ENCODE measurements at places on chromosomes 11 and 22. TPM values are rescaled to one million over a fixed set of nuclear protein-coding genes. Genes with fewer than 3 reads are reported as not detected.

MS4A12 gene
- total RNA-seq, result not detected

MYRF gene
- total RNA-seq, result under 0.01 TPM

PHOX2A gene
- total RNA-seq, result not detected

RPS25 gene
- total RNA-seq, result 474 TPM

CATSPER1 gene
- total RNA-seq, result not detected

PARVA gene
- 57.7 TPM for total RNA-seq

GRCh38 chr11:69603111-69603836, 37.7 kb upstream of the CCND1 start:
- DNase-seq, result no peak

DNA sequence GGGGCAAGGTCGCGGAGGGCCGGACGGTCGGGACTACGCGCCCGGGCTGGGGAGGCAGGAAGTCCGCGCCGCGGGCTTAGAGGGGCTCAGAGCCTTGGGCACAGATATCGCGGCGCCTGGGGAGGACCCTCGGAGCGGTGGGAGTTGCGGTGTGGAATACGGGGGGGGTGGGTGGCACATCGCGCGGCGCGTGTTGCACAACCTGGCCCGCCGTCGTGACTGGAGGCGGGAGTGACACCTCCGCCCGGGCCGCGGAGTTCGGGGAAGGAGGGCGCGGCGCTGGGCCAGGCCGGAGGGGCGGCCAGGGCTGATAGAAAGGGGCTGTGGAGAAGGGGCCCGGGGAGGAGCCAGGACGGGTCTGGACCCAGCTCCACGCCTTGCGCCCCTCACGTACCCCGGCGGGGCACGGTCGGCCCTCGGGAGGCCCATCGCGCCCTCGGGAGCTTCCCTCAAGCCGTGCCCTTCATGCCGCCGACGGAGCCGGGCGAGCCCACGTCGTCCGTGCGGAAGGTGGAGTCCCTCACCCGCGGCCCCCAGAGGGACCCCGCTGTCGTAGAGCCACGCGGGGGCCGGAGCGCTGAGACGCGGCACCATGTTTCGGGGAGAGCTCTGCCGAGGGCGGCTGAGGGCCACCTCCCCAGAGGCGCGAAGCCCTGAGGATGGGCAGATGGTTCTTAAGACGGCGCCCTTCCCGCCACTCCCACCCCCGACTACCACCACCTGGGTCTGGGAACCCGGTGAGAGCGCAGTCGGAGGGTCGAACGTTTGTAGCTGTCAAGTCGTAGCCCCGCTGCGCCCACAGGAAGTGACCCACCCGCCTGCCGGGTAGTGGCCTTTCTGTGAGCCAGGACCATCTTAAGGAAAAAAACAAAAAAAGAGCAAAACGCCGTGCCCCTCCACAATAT, 729 bp downstream of the IL17RA start:
- peak; percentile 21 for DNase-seq

- no peak for DNase-seq
Observed at GRCh38 chr22:25360891-25361645, 141.6 kb downstream of the CRYBB2 start.

GRCh38 chr22:45781459-45781858, 109.8 kb downstream of the ATXN10 start:
- DNase-seq, result no peak

DNA sequence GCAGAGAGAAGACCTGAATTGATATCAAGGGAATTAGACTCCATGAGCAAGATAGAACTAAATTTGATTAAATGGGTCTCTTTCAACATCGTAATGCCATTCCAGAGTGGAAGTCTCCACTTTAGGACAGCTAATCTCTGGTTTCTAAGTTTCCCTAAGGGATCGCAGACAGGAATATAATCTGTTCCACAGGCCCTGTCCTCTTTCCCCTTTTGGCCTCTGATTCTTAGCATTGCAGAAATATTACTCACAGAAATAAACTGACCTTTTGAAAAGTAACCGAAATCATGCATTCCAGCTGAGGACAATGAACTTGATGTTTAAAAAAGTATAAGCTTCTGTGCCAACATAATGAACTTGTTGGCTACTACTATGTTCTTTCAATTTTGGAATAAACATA, 227.8 kb downstream of the ETS1 start:
- DNase-seq, result no peak

DNA sequence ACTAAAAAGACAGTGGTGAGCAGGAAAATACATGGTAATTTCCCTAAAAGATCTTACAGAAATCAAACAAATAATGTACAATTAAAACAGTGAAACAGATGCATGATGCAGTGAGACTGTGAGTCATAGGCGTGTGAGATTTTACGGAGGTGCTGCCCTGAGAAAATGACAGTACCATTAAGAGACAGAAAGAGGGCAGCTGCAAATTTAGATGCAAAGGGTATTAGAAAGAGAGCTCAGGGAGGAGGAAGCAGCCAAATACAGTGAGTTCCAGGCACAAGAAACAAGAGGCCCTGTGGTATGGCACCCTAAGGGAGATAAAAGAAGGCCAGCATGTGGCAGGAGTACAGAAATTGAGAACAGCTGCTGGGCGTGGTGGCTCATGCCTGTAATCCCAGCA, 88.5 kb upstream of the FIBIN start:
- DNase-seq, result peak; percentile 81

DNA sequence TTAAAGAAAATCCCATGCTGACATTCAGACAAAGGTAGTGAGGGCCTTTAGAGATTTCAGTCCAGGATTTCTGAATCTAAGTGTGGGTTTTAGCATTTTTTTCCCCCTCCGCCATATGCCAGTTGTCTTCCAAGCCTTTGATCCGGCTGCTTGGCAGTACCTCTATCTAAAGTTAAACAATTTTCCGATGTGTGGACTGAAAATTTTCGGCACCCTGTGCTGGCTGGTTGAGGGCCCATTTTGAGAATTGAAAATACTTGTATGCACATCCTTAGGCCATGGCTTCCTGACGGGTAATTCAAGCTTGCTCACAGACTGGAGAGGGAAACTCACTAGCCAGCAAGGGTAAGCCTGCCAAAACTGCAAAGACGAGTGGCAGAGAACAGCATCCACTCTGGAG, 131.9 kb upstream of the NARS2 start:
- DNase-seq, result no peak

DNA sequence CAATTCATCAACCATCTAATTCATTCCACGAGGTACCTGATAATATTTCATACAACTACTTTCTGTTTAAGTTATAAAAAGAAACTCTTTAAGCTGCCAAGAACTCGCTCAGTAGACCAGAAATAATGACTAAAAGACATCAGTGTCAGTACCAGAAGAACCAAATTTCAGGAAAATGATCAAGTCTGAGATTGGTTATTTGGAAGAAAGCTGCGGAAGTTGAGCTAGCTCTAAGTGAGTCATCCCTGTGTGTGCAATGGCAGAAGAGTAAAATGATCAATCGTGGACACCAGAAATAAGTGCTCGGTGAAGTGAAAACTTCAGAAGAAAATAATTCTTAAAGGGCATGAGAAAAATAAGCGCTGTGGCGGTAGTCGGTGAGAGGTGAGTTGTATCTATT, 933.2 kb upstream of the CHORDC1 start:
- no peak for DNase-seq

GRCh38 chr22:50473855-50474671, 772 bp downstream of the SBF1 start:
- DNase-seq, result peak; percentile 47

DNA sequence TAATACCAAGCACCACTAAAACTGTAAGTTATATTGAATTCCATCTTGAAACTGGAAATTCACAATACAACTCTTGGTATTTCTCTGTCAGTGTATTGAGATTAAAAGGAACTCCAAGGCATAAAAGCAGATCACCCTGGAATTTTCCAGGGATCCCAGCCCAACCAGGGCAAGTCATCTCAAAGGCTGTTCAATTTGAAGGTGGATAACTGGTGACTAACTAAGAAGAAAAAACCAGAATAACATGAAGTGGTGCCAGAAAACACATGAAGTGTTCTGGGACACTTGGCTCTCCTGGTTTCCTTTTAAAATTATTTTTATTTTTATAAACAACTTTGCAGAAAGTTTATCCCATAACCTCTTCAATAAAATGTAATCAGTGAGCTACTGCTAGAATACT, 7.8 kb upstream of the BMAL1 start:
- peak; percentile 78 for DNase-seq

DNA sequence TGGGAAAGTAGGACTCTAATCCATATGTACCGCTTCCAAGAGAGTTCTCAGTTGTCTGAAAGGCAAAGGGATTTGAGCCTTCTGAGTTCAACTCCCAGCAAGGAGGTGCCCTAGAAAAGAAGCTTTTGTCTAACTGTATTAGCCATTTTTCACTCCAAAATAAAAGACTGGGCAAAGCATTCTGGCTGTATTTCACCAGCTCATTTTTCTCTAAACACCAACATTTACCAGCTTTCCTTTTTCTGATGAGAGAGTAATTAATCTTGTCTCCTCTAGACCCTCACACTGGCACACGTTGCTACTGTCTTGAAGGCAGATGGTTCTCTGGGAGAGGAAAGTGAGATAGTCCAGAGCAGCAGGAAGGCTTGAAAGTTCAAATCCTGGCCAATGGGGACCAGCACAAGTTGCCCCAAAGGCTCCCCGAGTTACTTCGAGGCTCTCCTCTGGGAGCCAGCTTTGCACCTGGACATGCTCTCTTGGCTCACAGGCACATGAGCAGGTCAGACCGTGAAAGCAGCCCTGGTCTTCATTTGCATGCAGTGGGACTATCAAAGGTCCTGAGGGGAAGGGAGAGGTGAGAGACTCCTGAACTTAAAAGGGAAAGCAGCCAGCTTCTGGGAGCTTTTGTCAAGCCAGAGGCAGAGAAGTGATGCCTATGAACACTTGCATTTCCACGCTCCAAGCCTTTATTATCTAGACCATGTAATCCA, 100.0 kb downstream of the NTM start:
- DNase-seq, result no peak

DNA sequence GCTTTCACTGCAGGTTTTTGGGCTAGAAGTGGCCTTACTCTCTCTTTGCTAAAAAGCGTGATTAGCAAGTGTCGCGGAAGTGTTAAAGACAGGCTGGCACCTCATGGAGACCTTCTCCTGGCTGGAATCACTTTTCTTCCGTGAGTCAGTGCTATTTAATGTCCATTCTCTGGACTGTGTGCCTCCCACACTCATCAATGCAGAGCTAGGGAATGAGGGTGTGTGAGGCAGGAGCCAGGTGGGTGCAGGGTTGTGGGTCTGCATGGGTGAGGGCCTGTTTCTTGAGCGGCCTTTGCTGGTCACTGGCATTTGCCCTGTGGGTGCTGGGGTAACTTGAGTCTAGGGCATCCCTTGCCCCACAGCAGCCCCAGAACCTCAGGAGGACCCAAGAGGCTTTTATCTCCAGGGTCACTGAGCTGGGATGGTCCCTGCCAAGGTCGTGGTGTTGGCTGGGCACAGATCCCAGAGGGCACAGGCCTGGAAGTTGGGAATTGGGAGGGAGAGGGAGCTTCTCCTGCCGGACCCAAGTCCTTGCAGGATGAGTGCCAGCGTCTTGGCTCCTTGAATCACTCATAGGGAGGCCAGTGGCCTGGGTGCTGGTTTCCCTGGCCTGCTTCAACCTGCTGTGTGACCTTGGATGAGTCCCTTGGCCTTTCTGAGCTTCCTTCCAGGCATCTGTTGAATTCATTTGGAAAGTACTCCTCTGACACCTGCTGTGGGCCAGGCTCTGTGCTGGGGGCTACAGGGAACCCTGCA, 30.0 kb downstream of the KIAA1671 start:
- no peak for DNase-seq

DNA sequence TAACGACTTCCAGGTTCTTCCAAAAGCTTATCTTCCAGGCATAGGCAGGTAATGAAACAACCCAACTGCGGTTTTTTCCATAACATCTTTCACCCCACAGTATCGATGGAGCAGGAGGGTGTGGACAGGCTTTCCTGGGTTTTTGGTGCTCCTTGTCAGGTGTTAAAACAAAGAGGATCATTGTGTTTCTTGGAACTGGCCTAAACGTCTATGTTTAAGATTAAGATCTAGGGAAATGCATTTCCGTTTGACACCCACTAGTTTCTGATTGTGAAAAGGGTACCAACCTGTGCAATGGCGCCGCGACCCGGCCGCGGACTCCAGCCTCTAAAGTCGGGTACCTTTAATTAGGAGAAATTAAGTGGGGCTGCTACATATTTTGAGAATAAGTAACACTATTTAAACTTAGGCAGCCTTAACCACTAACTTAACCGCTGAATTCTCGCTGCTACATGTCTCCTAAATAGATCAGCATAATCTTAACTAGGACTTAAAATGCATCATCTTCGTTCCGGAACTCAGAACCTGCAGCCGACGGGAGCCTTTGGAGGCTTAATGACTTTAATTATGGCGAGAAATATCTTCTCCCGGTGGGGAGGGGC, 31.5 kb downstream of the C22orf31 start:
- peak; percentile 94 for DNase-seq

GRCh38 chr22:17281440-17281841, 62.2 kb upstream of the ADA2 start:
- DNase-seq, result no peak

DNA sequence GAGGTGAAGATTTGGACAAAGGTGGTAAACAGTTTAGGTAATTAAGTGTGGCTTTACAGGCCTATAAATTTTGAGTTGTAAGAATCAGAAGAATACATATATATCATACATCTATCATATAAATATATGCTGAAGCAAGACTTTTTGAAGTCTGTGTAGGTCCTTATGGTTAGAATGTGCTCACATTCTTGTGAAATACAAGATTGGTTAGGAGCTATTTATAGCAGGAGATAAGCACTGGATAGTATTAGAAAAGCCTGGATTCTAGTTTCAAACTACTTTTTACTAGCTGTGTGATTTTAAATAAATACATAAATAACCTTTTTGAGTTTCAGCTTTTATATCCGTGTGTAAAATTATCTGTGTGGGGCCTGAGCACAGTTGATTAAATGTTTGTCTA, 42.3 kb downstream of the ANKRD42 start:
- DNase-seq, result no peak

- no peak for DNase-seq
Observed at GRCh38 chr22:32733196-32733768, 68.2 kb upstream of the TIMP3 start.

DNA sequence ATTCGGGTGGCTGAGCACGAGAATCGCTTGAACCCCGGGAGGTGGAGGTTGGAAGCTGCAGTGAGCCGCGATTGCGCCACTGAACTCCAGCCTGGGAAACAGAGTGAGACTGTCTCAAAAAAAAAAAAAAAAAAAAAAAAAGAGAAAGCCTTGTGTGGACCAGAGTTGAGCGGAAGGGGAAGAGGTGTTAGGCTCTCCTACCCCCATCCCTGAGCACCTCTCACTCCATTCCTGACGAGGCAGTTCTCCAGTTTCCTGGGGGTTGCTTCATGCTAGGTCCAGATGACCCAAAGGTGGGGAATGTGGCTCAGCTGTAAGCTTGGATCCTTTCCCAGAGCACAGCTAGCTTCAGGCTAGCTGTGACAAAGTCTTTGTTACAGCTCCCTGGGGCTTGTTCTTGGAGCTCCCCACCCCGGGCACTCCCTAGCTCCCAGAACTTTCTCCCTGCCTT, 8.8 kb upstream of the DNAL4 start:
- DNase-seq, result peak; percentile 97

GRCh38 chr22:48356731-48357130, 1470.9 kb downstream of the BRD1 start:
- no peak for DNase-seq

- no peak for DNase-seq
Observed at GRCh38 chr11:131154351-131154750, 216.1 kb upstream of the NTM start.

- DNase-seq, result no peak
Observed at GRCh38 chr11:134815404-134815803, 403.4 kb upstream of the B3GAT1 start.

- no peak for DNase-seq
Observed at GRCh38 chr22:34972191-34972897, 93.6 kb upstream of the ISX start.
